ENCODE measurements at places on chromosomes 6 and 20.

- DNase-seq: no peak
These were observed 44.6 kb downstream of the ABRACL start for GRCh38 chr6:139073118-139073517.

GRCh38 chr6:48670546-48670945, 559.5 kb upstream of the PTCHD4 start:
- no peak for DNase-seq

DNA sequence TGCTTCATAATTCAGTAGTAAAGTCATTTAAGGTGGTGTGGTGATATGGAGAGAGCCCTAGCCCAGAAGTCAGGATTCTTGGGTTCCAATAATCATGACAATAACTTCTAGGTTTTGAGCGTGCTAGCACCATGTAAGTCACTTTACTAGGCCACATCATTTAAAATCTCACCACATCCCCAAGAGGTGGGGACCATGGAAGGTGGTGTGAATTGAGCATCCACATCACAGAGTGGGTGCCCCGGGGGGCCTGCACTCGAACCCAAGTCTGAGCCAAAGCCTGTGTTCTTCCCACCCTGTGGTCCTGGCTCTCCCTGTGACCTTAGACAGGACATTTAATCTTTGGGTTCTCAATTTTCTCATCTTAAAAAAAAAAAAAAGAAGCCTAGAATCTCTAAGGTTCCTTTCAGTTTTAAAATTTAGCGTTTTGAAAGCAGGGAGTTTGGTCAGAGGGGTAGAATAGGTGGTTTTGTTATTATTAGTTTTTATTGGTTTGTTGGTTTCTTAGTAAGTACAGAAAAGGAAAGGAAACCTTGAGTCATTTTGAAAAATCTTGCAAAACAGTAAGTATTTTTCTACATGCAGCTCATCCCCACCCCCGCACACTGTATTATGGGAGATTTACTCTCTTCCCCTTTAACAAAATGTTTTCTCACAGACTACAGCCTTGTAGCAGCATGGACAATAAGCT, 26.4 kb downstream of the ARMC2 start:
- DNase-seq: no peak

DNA sequence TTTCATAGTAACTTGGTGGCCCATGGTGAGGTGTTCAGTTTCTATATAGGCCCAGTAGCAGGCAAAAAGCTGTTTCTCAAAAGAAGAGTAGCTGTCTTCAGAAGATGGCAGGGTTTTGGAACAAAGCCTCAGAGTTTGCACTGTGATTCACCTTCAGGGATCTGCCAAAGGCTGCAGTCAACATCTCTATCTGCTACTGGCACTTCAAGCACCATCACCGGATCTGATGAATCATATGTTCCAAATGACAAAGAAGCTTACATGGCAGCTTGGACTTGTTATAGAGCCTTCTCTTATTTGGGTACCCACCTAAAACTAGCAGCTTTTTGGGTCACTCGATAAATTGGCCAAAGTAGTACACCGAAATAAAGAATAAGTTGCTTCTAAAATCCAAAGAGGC, 39.5 kb downstream of the PKIB start:
- no peak for DNase-seq

DNA sequence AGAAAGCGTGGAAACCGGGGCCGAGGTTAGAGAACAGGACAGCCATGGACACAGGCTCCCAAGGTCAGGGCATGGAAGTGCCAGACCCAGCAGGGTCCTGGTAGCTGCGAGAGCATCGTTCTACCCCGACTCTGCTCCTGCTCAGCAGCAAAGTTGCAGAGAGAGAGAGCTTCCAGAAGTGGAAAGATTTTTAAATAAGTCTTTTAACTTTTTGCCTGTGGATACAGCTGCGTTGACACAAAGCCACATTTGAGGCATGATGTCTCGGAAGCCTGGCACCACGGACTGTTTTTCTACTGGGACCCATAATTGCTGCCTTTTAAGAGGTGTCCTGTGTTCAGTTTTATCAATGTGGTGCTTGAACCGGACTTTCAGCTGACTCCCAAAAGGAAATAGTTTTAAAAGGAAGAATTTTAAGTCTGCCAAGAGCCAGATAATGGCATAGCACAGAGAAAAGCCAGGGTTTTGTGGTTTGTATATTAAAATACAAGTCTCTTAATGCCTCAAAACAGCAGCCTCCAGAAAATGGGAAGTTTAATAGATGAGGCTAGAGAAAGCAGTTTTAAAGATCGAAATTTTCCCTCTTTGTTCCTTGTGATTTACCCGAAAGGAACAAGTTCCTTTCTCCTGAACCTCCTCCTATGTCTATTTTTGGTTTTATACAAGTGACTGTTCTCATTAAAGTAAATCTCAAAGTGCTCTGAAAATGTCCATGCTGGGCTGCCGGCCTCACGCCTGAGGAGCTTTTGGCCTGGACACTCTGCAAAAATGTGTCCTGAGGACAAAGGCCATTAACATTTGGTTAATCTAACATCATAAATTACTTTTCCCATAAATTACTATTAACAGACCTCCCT, 91.5 kb downstream of the RIN2 start:
- DNase-seq: no peak

- no peak for DNase-seq
These were observed 13.2 kb downstream of the ADGRF1 start for GRCh38 chr6:47028835-47029360.

DNA sequence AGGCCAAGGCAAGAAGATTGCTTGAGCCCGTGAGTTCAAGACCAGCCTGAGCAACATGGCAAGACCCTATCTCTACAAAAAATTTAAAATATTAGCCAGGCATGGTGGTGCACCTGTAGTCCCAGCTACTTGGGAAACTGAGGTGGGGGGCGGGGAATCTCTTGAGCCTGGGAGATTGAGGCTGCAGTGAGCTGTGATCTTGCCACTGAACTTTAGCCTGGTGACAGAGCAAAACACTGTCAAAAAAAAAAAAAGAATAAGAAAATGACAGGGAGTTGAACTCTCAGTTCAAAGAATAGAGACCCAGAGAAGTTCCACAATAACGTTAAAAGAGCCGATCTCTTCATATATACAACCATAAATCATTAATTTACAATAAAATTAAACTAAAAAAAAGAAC, 24.8 kb upstream of the AMD1 start:
- DNase-seq: no peak

GRCh38 chr6:141290941-141291721, 841.6 kb upstream of the GJE1 start:
- DNase-seq: no peak

- no peak for DNase-seq
These were observed 262.2 kb upstream of the TAB2 start for GRCh38 chr6:149055195-149055899.

GRCh38 chr6:154434662-154435061, 75.8 kb downstream of the CNKSR3 start:
- DNase-seq: no peak
